ENCODE measurements at places on chromosomes 12 and 14.
A peak's percentile ranks its signal among the peaks of the same experiment; 100 is the strongest.

DNA sequence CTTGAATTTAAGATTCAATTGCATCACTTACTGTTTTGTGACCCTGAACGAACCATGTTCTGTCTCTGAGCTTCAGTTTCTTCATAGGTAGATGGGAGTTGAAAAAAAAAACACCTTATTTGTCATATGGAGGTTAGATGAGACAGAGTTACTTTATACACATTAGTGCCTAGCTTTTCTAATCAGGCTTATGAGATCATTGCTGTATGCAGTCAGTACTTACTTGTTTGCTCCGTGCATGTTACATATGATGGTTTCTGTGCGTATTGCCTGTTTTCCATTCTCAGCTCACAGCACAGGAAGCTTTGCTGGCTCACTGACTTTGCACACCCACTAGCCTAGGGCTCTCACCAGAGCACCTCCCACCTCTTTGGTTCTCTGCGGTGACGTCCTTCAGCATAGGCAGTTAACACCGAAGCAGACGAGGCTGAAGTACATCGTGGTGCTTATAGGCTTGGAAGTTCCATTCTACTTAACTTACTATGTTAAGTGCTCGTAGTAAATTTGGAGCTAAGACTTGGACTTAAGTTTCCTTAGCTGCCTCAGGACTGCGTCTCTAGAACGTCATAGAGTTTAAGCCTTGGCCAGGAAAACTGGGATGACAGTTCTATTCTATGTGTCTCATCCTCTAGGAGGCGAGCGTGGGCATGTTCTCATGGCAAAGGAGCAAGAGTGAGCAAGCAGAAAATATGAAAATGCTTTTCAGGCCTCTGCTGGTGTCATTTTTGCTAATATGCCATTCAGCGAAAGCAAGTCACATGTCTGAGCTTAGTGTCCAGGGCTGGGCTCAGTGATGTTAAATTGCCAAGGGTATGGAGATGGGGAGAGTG is 57.3 kb downstream of the NRXN3 start:
- DNase-seq = no peak

- no peak for DNase-seq
Observed at GRCh38 chr14:106883218-106883692, 1356.9 kb downstream of the TMEM121 start.

DNA sequence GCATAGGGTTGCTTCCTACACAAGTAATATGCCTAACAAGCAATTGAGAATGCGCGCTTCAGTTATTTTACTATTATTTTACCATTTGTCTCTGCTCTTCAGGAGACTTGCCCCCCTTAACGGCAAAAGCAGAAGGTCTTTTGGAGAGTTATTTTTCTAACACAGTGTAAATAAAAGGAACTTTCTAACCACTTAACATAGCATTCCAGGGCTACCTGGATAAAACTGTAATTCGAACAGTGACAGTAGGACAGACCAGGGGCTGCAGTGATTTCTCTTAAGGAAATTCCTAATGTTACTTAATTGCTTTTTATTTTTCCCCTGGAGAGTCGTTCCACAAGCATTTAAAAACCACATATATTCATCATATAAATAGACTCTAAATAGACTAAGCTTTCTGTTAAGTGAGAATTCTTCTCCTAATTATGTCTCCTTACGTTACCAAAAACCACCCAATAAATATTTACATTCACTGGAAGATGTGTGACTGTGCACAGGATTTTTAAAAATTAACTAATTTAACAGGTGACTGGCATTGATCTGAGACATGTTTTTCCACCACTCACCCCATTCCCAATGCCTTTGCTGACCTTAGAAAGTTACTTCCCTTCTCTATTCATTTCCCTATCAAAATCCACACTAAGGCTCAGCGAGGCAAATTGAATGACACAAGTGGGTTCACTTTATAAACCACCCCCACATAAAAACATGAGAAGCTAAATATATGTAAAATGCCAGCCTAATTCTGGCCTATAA is 72.4 kb downstream of the RNF34 start:
- no peak for DNase-seq

DNA sequence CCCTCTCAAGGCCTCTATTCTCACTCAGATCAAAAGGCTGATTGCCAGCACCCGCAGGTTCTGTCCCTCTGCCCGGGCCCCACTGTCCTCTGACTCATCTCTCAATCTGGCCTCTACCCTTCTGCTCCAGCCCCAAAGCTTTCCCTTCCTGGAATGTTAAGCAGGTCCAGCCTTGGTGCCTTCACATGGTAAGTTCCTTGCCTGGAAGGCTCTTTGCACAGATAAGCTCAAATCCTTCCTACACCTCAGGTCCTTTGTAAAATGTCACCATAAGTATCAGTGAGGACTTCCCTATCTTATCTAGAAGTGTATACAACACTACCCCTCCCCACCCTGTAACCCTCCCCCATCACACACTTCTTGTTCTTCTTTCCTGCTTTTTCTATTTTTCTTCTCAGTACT is 22.2 kb downstream of the LPCAT3 start:
- no peak for DNase-seq

DNA sequence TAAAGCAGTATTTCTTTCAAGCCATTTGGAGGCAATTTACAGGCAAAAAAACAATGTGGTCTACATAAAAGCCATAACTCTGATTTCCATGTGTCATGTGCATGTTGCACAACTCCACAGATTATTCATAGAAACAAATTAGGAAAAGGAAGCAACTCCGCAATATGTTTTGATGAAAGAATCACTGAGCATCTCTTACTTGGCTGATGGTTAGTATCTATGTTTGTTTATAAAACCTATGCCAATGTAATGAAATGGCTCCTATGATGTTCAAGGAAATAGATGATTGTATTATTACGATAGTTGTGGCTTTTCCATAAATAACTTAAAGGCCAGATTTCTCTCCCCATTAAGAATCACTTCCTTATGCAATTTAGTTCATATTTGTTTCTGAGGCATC is 373.7 kb downstream of the CCDC91 start:
- DNase-seq = no peak

GRCh38 chr12:65335021-65335714 is 56.7 kb downstream of the MSRB3 start:
- DNase-seq = no peak

DNA sequence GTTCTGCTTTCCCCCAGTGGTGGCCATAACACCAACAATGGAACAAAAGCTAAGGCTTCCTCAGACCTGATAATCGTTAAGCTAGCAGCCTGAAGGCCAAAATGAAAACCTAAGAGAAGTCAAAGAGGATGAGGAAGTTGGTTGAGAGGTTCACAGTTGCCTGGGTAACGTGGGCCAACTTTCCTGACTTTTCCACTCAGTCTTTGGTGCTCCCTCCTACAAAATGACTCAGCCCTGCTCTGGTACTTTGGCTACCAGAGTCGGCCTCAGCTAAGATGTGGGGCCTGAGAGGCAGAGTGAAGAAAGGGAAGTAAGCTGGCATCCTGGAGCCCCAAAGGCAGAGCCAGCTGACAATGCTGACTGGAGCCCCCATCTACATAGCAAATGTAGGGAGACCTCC is 14.9 kb upstream of the FKBP11 start:
- peak; percentile 80 for DNase-seq

DNA sequence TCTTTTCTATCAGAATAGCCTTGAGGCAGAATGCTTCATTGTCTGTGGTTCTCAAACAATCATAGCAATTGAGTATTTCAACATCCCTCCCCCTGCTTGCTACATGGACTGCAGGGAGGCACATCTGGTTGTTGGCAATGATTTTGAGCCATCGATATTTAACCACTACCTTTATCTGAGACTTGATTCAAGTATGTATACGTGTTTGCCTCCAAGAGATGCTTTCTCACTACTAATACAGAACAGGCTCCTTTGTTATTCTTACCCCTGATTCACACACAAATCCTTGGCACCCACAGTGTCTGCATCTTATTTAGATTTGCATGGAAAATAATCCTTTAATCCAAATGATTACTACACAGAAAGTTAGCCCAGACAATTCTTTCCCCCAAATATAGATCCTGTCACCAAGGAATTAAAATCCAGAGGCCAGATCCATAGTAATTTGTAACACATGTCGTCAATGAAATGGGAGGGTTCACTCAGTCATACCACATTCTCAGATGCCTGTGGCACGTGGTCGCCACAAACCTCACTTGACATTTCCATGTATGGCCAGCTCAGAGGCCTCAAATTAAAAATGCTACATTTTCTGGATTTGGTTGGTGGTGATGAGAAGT is 199.3 kb downstream of the ITPR2 start:
- no peak for DNase-seq

GRCh38 chr12:124556074-124556466 is 11.3 kb downstream of the NCOR2 start:
- DNase-seq = no peak

GRCh38 chr12:107912421-107913004 is 138.0 kb downstream of the ASCL4 start:
- DNase-seq = peak; percentile 29

All from GDM1 (cell line).